PC-3 (cell line): ENCODE measurements at places on chromosomes 2 and 18. TPM values are rescaled to one million over a fixed set of nuclear protein-coding genes. Genes with fewer than 3 reads are reported as not detected.

The C2orf66 gene
- 0.51 TPM in 1 of 2 replicates, not detected in the other for total RNA-seq

DNA sequence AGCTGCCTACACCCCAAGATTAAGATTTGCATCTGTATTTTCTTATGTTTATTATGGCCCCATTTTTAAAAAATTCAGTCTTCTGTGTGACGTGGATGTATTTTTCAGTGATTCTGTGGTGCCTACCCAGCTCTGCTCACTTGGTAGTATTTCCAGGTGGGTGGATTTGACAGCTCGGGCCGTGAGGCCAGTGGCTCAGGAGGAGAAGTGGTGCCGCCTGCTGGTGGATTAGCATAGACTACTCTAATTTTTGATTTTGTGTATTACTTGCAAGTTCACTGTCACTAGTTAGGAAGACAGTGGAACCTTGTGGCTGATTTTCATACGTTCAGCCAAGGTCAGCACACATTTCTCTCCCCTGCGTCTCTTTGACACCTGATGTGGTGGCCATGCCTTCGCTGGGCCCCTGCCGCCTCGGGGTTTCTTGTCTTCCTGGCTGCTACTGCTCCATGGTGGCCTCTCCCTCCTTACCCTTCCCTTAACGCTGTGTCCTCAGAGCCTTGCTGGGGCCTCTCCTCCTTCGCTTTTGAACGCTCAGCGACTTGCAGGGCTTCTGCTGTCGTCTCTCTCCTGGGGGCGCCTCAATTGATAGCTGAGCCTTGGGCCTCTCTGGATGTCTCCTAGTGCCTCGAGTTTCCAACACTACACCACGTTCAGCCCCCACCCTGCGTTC lies 89.4 kb downstream of the DGKD start:
- H3K4me3 ChIP-seq = no peak overlapping the region
- H3K36me3 ChIP-seq = peaks cover 32% of the 10 kb centered on the region
- H3K4me1 ChIP-seq = 0 out of 2 replicates have a peak, but pooled peaks cover under 1% of the 10 kb centered on the region
- H3K27me3 ChIP-seq = no peaks in the 10 kb centered on the region

The MSH2 gene
- 69.2 and 70.7 TPM in 2 replicates for total RNA-seq

GRCh38 chr2:104901037-104901881 lies 47.3 kb downstream of the POU3F3 start:
- H3K27ac ChIP-seq = no peak overlapping the region
- DNase-seq = no peak
- no peaks in the 10 kb centered on the region for H3K4me1 ChIP-seq

DNA sequence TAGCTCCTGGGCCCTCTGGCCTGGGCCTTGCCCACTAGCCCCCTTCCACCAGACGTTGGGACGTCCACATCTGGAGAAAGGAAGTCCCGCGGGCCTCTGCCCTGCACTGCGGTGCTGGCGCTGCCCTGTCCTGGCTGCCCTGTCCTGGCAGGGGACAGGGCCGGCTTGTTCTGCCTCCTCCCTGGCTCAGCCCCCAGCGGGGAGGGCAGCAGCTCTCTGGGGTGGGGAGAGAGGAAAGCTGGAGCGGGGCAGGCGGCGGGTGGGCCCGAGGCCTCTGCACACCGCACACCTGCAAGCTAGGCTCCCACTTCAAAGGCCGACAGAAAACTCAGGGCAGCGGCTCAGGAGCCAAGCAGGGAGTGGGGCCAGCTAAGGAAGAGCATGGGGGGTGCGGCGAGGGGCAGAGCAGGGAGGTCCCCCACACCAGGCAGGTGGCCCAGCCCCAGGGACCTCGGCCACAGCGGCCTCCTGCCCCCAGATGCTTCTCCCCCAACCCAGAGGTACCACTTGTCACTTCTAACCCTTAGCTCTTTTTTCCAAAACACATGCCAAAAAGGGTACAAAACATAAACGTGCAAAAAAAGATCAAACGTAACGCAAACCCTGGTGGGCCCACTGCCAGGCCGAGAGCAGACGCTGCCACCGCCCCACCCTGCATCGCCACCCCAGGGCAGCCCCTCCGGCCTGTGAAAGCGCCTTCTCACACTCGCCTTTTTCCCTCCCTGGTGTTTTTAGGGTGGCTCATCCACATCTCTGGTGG lies 13.5 kb downstream of the SNED1 start:
- no peaks in the 10 kb centered on the region for H3K27me3 ChIP-seq

The STRADB gene
- total RNA-seq = 27.8 and 28.9 TPM in 2 replicates

The CTAGE1 gene
- not detected in 2 replicates for total RNA-seq

The MROH2A gene
- not detected in 2 replicates for total RNA-seq

- H3K4me3 ChIP-seq = no peak overlapping the region
- H3K4me1 ChIP-seq = no peaks in the 10 kb centered on the region
- H3K27me3 ChIP-seq = no peaks in the 10 kb centered on the region
- no peak for DNase-seq
- H3K27ac ChIP-seq = no peak overlapping the region
These were observed 8.1 kb upstream of the BOLA3 start for GRCh38 chr2:74155830-74156229.

DNA sequence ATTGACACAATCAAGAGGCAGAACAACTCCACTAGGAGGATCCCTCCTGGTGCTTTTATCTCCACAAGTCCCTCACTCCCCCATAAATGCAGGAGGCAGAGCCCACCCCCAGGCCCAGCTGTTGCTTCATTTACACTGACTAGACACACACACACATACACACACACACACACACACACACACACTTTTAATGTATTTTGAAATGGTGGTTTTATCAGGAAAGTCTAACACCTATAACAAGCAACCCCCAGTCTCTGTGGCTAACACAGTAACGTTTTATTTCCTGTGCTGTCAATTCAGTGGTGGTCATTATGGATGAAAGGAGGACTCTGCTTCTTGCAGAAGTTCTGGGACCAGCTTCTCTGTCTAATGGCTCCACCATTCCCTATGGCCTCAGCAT lies 125.4 kb upstream of the FOSL2 start:
- H3K27me3 ChIP-seq = no peaks in the 10 kb centered on the region
- DNase-seq = no peak
- no peak overlapping the region for H3K27ac ChIP-seq
- H3K36me3 ChIP-seq = no peaks in the 10 kb centered on the region

DNA sequence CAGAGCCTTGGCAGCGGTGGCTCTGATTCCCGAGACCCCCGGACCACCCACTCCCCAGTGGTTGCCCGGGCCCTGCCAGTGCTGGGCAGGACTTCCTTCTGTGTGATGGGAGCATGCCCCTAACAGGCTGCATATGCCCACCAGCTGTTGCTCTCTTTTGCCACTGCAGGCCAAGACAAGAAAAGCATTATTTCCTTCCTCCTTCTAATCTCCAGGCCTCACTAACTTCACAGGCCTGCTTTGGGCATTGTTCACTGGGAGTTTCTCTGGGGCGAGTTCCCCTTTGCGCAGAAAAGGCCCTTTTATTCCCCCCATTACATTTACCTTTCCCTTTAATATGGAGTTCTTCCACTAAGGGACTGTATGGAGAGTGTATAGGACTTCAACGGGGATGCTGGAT lies 249.1 kb upstream of the SIX2 start:
- no peaks in the 10 kb centered on the region for H3K36me3 ChIP-seq
- H3K27me3 ChIP-seq = no peaks in the 10 kb centered on the region
- H3K4me1 ChIP-seq = peaks cover 56% of the 10 kb centered on the region

The CCDC85A gene
- total RNA-seq = 1.1 and 2.0 TPM in 2 replicates

- no peak overlapping the region for H3K27ac ChIP-seq
- no peak overlapping the region for H3K4me3 ChIP-seq
- DNase-seq = no peak
These were observed 68.4 kb downstream of the EML6 start for GRCh38 chr2:54791831-54792230.

The OXER1 gene
- not detected in 2 replicates for total RNA-seq

The RAD51AP2 gene
- not detected in 2 replicates for total RNA-seq

DNA sequence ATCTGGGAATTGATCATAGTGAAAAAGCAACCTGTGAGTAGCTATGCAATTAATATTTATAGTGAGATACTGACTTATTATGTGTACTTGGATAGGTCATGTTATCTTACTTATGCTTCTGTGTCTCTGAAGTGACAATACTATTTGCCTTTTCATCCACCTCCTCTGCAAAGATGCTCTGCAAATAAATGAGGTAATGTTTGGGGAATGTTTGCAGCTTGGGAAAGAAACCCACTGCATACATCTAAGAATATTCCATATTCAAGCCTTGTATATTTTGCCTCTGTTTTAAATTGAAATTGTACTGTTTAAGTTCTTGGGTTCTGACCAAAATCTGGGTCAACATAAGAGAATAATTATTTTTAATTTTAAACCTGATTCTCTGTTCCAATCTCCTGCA lies 217.4 kb upstream of the DTNA start:
- peak overlapping the region; percentile 70 for H3K4me3 ChIP-seq
- peak; percentile 55 for DNase-seq
- H3K27ac ChIP-seq = peak overlapping the region; percentile 79
- H3K4me1 ChIP-seq = peaks cover 6% of the 10 kb centered on the region; the same call in 1 of the 2 replicates
- no peaks in the 10 kb centered on the region for H3K27me3 ChIP-seq

GRCh38 chr2:45214550-45214949 lies 205.3 kb upstream of the SIX2 start:
- no peak for DNase-seq
- no peak overlapping the region for H3K27ac ChIP-seq
- no peak overlapping the region for H3K4me3 ChIP-seq
- H3K36me3 ChIP-seq = no peaks in the 10 kb centered on the region
- no peaks in the 10 kb centered on the region for H3K27me3 ChIP-seq

The ALK gene
- 0.81 and 0.87 TPM in 2 replicates for total RNA-seq

- H3K4me3 ChIP-seq = no peak overlapping the region
- peaks cover 8% of the 10 kb centered on the region for H3K27me3 ChIP-seq
- H3K4me1 ChIP-seq = no peaks in the 10 kb centered on the region
- no peak overlapping the region for H3K27ac ChIP-seq
- H3K36me3 ChIP-seq = no peaks in the 10 kb centered on the region
These were observed 3.4 kb downstream of the CYRIA start for GRCh38 chr2:16661936-16662839.

DNA sequence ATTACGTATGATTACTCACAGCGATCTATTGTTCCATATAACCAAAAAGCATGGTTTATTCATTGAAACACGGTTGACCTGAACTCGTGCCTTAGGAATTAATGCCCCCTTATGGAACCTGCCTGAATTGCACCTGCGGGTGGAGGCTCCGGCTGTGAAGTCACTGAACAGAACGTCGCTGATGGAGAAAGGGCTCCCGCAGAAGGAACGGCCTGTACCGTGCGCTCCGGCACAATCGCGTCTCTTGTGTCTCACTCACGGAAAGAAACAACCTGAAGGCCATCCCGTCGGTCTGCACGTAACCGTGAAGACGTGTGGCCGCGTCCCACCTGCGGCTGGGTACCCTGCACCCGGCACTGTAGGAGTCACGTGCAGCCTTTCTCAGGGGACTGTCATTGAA lies 133.1 kb downstream of the NFATC1 start:
- H3K36me3 ChIP-seq = no peaks in the 10 kb centered on the region
- H3K27ac ChIP-seq = no peak overlapping the region
- H3K4me1 ChIP-seq = no peaks in the 10 kb centered on the region
- H3K27me3 ChIP-seq = no peaks in the 10 kb centered on the region; the same call in 1 of the 2 replicates
- peak; percentile 78 for DNase-seq

The CBLN2 gene
- not detected in 2 replicates for total RNA-seq

The FHOD3 gene
- total RNA-seq = 18.1 and 32.2 TPM in 2 replicates

GRCh38 chr2:14423145-14423906 lies 209.2 kb upstream of the LRATD1 start:
- H3K27me3 ChIP-seq = no peaks in the 10 kb centered on the region
- no peak overlapping the region for H3K27ac ChIP-seq
- no peaks in the 10 kb centered on the region for H3K36me3 ChIP-seq
- peak; percentile 8 for DNase-seq
- peaks cover 8% of the 10 kb centered on the region; the same call in 1 of the 2 replicates for H3K4me1 ChIP-seq
- no peak overlapping the region for H3K4me3 ChIP-seq

- H3K27me3 ChIP-seq = no peaks in the 10 kb centered on the region
- H3K4me1 ChIP-seq = no peaks in the 10 kb centered on the region
- no peak overlapping the region for H3K27ac ChIP-seq
- no peaks in the 10 kb centered on the region for H3K36me3 ChIP-seq
- H3K4me3 ChIP-seq = no peak overlapping the region
These were observed 31.0 kb downstream of the MTERF4 start for GRCh38 chr2:241070811-241071676.

DNA sequence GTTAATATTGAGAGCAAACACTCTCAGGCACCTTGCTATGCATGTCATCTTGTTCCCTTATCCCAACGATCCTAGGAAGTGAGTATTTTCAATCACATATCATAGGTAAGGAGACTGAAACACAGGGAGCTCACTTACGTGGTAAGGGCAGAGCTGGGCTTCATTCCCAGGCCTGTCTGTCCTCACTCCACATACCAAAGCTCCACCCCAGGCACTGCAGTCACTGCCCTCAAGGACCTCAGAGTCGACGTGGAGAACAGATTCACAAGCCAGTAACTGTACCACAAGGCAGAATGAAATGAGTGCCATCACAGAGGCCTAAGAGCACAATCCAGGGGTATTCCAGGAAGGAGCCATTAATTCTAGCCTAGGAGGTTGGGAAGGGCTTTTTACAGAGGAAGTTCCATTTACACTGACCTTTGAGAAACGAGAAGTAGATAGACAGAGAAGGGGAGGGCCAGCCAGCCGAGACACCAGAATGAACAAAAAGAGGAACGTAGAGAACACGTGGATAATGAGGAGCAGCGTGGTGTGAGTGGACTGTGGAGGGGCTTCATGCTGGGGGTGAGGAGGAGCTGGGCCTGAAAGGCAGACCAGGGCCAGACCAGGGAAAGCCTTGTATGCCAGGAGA lies 48.6 kb downstream of the KIAA2012 start:
- no peak overlapping the region for H3K4me3 ChIP-seq
- H3K36me3 ChIP-seq = no peaks in the 10 kb centered on the region
- DNase-seq = no peak
- no peaks in the 10 kb centered on the region for H3K4me1 ChIP-seq

- H3K4me1 ChIP-seq = peaks cover 58% of the 10 kb centered on the region
- H3K36me3 ChIP-seq = no peaks in the 10 kb centered on the region
- peak overlapping the region; percentile 58; the same call in 1 of the 2 replicates for H3K4me3 ChIP-seq
These were observed 1.3 kb upstream of the CLIP4 start for GRCh38 chr2:29113891-29114321.

The GPR155 gene
- 0.69 and 1.3 TPM in 2 replicates for total RNA-seq

DNA sequence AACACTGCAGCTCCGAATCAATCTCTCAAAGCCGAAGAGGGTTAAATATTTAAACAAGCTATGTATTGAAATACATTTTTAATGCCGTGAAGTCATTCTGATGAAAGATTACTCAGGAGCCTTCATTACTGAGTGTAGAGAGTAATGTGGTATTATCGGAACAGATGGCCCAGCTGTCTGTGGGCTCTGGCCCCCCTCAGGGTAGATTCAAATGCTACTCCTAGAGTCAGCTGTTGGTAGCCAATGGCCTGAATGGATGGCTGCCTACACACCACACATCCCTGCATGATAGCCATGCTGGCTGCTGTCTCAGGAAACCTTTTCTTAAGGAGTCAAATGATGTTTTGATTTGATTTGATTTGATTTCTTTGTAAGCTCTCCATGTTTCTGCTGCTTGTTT lies 732.3 kb upstream of the CELF4 start:
- no peak overlapping the region for H3K4me3 ChIP-seq
- no peaks in the 10 kb centered on the region for H3K4me1 ChIP-seq
- H3K27ac ChIP-seq = no peak overlapping the region
- DNase-seq = no peak

- no peaks in the 10 kb centered on the region for H3K27me3 ChIP-seq
- H3K4me3 ChIP-seq = no peak overlapping the region
- no peaks in the 10 kb centered on the region for H3K4me1 ChIP-seq
- DNase-seq = no peak
- H3K27ac ChIP-seq = no peak overlapping the region
- H3K36me3 ChIP-seq = no peaks in the 10 kb centered on the region
These were observed 220.2 kb upstream of the BOD1L2 start for GRCh38 chr18:56926734-56927133.

- peak; percentile 63 for DNase-seq
- peak overlapping the region; percentile 94 for H3K27ac ChIP-seq
- H3K4me1 ChIP-seq = peaks cover 24% of the 10 kb centered on the region
- peaks cover 6% of the 10 kb centered on the region; the same call in 1 of the 2 replicates for H3K36me3 ChIP-seq
- H3K27me3 ChIP-seq = no peaks in the 10 kb centered on the region
These were observed 75.8 kb downstream of the DYNC1I2 start for GRCh38 chr2:171762879-171763573.
